Stimulated activated CD4-positive, alpha-beta T cell treated with anti-CD3 and anti-CD28 coated beads, Interleukin-12 subunit alpha, Interleukin-12 subunit beta, amount 100 ng/mL, for 24 hours (primary cell): ENCODE measurements at places on chromosomes 11 and 22.
A peak's percentile ranks its signal among the peaks of the same experiment; 100 is the strongest.

DNA sequence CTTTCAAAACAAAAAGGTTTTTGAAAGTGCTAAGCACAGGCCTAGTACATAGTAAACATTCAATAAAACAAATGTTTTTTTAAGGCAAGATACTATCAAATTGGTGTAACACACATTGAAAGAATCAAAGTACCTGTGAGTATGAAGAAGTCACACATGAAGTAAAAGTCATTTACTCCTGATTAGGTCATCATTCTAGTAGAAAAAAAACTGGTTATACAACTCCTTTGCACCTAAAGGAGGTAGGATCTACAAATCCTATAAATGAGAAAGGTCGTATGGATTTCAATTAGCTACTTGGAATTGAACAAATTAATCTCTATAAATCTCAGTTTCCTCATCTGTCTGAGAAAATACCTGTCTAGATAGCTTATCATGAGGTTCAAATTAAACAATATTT, 80.8 kb downstream of the SIK3 start:
- no peak for DNase-seq

- DNase-seq: no peak
Measured at GRCh38 chr11:128708660-128709059, 14.8 kb downstream of the FLI1 start.

DNA sequence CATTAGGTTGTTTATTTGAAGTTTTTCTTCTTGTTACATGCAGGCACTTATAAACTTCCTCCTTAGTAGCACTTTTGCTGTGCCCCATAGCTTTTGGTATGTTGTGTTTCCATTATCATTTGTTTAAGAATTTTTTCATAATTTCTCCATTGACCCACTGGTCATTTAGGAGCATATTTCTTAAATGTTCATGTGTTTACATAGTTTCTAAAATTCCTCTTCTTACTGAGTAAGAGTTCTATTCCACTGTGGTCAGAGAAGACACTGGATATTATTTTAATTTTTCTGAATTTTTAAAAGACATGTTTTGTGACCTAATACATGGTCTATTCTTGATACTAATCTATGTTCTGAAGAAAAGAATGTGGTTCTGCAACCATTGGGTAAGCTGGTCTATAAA, 333.0 kb downstream of the DDX10 start:
- DNase-seq: no peak

GRCh38 chr11:70430671-70431574, 32.6 kb downstream of the CTTN start:
- DNase-seq: no peak

GRCh38 chr11:79078999-79079398, 361.8 kb downstream of the TENM4 start:
- DNase-seq: no peak

GRCh38 chr11:101666916-101667315, 83.1 kb upstream of the TRPC6 start:
- no peak for DNase-seq

DNA sequence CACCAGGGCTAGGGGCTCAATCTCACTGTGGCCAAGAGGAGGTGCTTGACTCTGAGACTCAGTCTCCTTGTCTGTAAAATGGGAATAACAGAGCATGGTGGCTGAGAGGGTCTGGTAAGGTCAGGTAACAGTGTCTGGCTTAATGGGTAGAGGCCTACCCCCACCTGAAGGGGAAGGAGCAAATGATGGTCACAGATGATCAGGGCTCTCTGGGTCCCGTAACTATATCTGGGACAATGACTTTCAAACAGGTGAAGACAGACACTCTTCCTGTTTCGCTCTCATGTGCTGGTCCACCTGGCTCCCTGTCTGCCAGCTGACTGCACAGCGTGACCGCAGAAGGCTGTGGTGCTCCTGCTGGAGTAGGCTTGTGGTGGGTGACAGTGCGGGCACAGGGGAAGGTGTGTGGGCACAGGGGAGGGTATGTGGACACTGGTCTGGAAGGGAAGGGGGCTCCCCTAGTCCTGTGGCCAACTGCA, 4.0 kb downstream of the A4GALT start:
- DNase-seq: no peak

DNA sequence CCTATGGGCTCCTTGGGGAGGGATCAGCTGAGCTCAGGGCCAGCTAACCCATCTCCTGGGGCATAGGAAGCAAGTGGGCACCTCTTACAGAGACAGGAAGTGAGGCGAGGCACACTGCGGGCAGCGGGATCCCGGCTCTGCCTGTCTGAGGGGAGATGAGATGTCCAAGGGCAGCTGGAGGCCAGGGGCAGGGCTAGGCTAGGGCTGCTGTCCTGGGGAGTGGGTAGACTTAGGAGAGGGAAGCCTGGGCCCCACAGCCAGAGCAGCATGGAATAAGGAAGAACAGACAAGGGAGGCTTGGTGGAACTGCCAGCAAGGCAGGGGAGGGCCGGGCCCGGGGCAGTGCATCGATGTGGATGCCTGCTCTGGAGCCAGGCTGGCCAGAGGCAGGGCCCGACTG, 76.3 kb downstream of the MORC2 start:
- DNase-seq: no peak

DNA sequence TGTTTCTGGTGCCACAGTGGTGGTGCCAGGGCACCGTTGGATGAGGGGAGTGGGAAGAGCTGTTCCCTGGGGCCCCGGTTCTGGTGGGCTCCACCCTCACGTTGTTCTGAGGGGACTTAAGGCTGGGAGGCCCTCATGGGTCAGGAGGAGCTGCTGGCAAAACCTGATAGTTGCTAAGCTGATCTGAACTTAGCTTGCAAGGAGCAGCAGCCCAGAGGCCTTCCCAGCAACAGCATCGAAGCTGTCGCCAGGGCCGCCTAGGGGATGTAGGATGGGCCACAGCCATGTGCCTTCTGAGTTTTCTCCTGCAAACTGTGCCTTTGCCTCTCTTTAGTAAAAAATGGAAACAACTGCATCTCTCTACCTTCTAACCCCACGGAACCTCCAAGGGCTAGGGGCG, 240.2 kb downstream of the TBC1D22A start:
- DNase-seq: no peak

GRCh38 chr11:45026835-45027234, 76.2 kb upstream of the TP53I11 start:
- DNase-seq: no peak

DNA sequence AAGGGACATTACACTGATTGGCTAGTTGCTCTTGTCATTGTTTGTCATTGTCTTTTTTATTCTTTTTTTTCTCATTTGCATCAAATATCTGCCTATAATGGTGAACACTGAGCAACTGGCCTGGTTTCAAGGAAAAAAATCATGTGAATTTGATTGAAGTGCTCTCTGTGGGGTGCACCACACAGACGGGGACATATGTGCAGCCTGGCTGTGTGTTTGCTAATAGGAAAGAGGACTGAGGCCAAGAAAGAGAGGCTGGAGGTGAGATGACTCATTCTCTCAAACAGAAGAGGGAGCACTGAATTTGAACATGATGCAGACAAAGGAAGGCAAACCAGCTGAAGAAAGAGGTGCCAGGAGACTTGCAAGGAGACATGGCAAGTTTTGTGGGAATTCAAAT, 684.9 kb upstream of the CCDC90B start:
- DNase-seq: no peak

- DNase-seq: no peak
Measured at GRCh38 chr11:113752932-113753331, 20.6 kb downstream of the ZW10 start.

- peak; percentile 77 for DNase-seq
Measured at GRCh38 chr11:46346886-46347636, at the start of gene DGKZ. Gene DGKZ, plus strand, starts transcription at chr11:46347463. Its CDS starts 197 bp downstream, at chr11:46347660.

GRCh38 chr11:128804481-128804880, 62.6 kb downstream of the KCNJ1 start:
- DNase-seq: no peak

- no peak for DNase-seq
Measured at GRCh38 chr11:77115181-77115611, 12.6 kb downstream of the OMP start.

DNA sequence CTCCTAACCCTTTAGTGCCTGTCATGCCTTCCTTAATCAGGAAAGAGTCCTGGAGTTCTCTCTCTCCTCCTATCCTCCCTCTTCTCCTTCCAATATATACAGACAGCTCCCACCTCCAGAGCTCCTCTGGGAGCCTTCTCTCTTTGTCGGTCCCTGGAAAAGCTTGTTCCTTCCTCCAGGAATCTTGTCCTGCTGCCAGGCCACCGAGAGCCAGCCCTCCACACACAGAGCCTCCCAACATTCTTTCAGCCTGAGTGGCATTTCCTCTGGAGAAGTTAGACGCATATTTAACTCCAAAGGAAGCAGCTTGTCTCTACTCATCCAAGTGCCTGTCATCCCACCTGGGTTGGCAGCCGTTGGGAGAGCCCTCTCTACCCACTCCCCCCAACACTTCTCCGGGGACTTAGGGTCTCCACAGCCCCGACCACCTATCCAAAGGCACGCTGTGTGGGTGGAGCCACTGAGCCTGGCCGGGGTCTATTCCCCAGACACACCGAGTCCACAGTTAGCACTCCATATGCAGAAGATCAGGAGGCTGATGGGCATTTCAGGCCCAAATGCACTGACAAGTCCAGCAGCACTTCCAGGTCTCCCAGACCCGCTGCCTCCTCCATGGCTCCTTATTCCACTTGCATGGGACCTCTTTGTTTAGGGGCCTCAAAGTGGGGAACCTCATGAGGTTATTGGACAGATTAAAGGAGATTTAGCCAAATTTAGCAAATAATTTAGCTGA, 31.1 kb downstream of the DKK3 start:
- DNase-seq: no peak

- DNase-seq: no peak
Measured at GRCh38 chr11:21774212-21774611, 418.7 kb upstream of the ANO5 start.

DNA sequence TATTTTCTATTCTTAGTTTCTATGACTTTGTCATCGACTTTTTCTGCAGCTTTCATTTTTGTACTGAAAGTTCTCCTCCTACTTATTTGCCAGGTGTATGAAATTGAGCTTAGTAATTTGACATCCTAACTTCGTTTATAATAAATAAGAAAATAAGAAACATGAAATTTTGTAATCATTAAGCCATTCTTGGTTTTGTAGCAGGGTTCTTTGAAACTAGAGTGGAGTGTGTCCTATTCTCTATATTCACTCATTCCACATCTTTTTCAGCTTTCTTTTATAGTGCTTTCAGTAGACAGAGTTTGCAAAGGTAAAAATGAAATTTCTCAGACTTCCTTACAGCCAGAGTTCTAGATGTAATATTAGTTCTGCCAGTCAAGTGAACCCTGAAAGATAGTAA, 47.8 kb downstream of the FANCF start:
- no peak for DNase-seq

DNA sequence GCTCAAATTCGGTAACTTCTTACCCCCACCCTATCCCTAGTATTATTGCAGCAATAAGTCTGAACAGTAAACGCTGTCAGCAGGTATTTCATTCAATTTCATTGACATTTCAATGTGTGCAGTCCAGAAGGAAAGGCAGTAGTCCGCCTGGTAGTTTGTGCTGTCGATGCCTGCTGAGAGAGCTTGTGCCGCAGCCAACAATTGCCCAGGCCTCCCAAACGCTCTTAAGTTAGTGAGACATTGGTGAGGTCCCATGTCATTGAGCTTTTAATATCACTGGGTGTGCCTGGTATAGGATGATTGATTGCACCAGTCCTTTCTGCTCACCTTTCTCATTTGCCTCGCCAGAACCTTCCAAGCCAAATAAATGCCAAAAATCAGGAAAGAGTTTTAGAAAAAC, 28.1 kb downstream of the ALKBH3 start:
- DNase-seq: no peak

DNA sequence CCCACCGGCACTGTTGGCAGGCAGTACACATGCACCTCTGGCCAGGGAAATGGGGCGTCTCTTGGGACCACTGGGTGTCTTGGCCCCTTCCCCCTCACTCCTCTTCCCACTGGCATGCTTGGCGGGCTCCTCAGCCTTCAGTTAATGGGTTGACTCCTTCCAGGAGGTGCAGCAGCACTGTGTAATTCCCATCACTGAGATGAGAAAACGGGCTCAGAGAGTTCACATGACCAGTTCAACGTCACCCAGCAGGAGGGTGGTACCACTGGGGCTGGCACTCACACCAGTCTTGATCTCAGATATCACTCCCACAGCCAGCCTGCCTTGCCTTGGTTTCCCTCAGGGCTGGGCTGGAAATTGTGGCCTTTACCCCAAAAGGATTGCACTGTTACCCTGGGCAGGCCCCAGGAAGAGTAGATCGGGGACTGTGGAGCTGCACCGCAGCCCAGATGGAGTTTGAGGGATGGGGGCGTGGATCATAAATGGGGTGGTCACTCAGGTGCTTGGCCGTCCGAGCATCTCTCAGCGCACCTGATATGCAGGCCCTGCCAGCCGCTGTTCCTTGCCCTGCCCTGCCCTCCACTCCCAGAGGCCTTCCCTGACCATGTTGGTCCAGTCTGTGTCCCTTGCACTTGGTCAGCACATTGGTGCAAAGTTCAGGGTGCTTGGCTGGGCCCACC, 16.9 kb downstream of the CAPN5 start:
- no peak for DNase-seq

GRCh38 chr22:31272522-31273446, 19.5 kb downstream of the PIK3IP1 start:
- no peak for DNase-seq

DNA sequence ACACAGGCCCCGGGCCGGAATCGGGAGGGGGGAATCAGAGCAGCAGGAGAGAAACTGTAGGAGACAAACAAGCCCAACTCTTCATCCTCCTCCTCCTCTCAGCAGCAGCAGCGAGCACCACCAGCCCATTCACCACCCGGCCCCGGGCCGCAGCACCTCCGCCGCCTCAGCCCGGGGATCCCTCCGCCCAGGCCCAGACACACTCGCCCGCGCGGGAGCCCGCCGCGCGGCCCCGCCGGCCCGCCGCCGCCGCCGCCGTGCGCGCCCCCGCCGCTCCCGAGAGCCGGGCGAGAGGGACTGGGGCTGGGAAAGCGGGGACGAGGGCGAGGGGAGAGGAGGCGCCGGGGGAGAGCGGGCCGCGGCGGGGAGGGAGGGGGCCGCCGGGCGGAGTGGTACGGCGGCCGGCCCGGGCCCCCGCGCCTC, at the start of gene PHF21A:
PHF21A (minus strand) TSS at position 154 of the 423 bp plus-strand sequence. CDS start 37,235 bp downstream, outside the sequence.
- peak; percentile 82 for DNase-seq

GRCh38 chr11:45847911-45848316, 639 bp downstream of the CRY2 start:
- DNase-seq: no peak

DNA sequence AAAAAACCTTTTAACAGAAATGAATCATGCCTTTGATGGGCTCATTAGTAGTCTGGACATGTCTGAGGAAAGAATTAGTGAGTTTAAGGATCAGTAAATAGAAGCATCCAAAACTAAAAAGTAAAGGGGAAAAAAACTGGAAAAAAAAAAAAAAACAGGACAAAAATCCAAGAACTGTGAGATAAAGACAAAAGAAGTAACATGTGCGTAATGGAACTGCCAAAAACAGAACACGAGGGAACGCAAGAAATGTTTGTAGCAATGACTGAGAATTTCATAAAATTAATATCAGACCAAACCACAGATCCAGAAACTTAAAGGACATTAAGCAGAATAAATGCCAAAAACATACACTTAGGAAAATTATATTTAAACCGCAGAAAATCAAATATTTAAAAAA, 77.4 kb downstream of the MS4A13 start:
- no peak for DNase-seq

DNA sequence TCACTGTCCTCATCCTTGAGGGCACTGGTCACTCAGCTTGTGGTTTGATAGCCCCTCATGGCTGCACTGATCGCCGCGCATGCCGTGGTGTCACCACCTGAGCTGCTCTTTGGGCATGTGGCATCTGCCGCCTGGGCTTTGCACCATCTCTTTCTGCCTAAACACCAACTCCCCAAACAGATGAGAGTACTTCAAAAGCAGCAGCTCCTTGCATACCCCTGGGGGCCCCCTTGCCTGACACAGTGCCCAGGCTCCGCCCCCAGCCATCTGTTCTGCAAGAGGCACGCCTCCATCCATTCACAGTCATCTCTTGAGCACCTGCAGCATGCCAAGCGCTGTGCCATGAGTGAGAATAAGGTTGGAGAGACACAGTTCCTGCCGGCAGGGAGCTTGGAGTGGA, 104.5 kb upstream of the B3GAT1 start:
- no peak for DNase-seq
